Activated CD4-positive, alpha-beta memory T cell treated with anti-CD3 and anti-CD28 coated beads, Interleukin-2, amount 10 ng/mL, durations not matched to agents 7 days and 5 days (primary cell): ENCODE measurements at places on chromosomes 2 and 18. TPM values are rescaled to one million over a fixed set of nuclear protein-coding genes. Genes with fewer than 3 reads are reported as not detected.

- peaks cover 5% of the 10 kb centered on the region for H3K4me1 ChIP-seq
- peaks cover 2% of the 10 kb centered on the region for H3K27me3 ChIP-seq
- H3K36me3 ChIP-seq = no peaks in the 10 kb centered on the region
Observed at GRCh38 chr18:58117786-58118403, 73.9 kb downstream of the NEDD4L start.

DNA sequence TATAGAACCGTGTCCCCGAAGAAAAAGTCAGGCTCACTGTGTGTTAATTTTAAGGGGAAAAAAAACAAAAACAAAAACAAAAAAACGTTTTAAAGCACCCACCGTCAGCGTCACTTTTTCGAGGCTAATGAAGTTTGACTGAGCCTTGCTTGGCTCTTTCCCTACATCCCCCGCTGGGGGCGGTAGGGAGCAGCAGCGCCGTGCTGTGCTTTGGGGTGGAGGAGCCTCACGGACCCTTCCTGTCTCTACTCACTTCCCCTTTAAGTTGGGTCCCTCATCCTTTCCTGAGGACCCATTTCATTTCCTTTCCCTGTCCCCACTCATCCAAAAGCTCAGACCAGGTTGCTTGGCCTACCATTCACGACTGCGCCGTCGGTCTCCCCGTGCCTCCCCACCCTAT is 82.8 kb upstream of the RPL31 start:
- H3K27ac ChIP-seq = no peak overlapping the region
- peaks cover 1% of the 10 kb centered on the region for H3K4me1 ChIP-seq
- H3K4me3 ChIP-seq = no peak overlapping the region
- H3K36me3 ChIP-seq = no peaks in the 10 kb centered on the region

FOXD4L1 gene
- total RNA-seq = 0.23 TPM

GAREM1 gene
- not detected for total RNA-seq

GRCh38 chr18:59927246-59927825 is 27.5 kb downstream of the PMAIP1 start:
- H3K27ac ChIP-seq = no peak overlapping the region
- H3K27me3 ChIP-seq = no peaks in the 10 kb centered on the region
- no peak overlapping the region for H3K4me3 ChIP-seq
- no peak for DNase-seq
- peaks cover 30% of the 10 kb centered on the region for H3K4me1 ChIP-seq
- H3K36me3 ChIP-seq = no peaks in the 10 kb centered on the region

GNLY gene
- total RNA-seq = 569 TPM

- H3K36me3 ChIP-seq = no peaks in the 10 kb centered on the region
- H3K27me3 ChIP-seq = no peaks in the 10 kb centered on the region
Observed at GRCh38 chr2:30351116-30351515, 95.9 kb upstream of the LCLAT1 start.

GRCh38 chr2:181662287-181662686 is 5.4 kb upstream of the CERKL start:
- H3K36me3 ChIP-seq = no peaks in the 10 kb centered on the region
- no peaks in the 10 kb centered on the region for H3K4me1 ChIP-seq
- peaks cover 40% of the 10 kb centered on the region for H3K27me3 ChIP-seq
- H3K27ac ChIP-seq = no peak overlapping the region
